A172 (cell line): ENCODE measurements at places on chromosomes 13 and 19.

GRCh38 chr13:81929988-81930387, 1589.1 kb upstream of the SPRY2 start:
- peak; percentile 35 for DNase-seq

DNA sequence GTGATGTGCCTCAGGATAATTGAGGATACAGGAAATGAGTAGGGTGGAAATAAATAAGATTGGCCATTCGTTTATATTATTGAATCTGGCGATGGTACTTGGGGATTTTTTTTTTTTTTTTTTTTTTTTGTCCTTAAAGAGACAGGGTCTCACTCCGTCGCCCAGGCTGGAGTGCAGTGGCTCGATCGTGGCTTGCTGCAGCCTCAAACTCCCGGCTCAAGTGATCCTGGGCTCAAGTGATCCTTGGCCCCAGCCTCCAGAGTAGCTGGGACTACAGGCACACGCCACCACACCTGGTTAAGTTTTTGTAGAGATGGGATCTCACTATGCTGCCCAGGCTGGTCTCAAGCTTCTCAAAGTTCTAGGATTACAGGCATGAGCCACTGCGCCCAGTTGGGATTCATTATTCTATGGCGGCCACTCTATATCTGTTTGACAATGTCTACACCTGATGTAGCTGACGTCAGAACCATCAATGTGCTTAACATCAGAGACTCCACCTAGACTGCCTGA, 2.7 kb upstream of the MAMSTR start:
- no peak for DNase-seq

GRCh38 chr19:1076951-1077350, 10.0 kb downstream of the ARHGAP45 start:
- DNase-seq = peak; percentile 42

- DNase-seq = no peak
Observed at GRCh38 chr19:35346193-35347052, 1.3 kb upstream of the FFAR1 start.

DNA sequence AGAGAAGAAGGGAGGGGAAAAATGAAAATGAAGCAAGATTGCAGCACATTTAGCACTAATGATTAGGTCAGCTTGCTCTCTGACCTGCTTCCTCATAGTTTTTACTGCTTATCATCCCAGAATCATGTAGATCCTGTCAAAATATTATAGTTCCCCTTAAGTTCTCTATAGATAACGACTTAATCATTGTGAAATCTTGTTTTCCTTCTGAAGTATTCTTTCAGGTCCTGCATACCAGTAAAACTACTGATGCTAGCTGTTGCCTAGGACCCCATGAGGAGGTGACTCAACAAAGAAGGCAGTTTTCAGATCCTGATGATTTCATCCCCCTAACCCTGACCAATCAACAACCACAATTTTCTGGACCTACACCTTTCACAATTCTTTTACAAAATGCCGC, 1131.7 kb downstream of the SLITRK5 start:
- DNase-seq = no peak

GRCh38 chr19:29610574-29611271, 4.6 kb downstream of the POP4 start:
- peak; percentile 71 for DNase-seq

DNA sequence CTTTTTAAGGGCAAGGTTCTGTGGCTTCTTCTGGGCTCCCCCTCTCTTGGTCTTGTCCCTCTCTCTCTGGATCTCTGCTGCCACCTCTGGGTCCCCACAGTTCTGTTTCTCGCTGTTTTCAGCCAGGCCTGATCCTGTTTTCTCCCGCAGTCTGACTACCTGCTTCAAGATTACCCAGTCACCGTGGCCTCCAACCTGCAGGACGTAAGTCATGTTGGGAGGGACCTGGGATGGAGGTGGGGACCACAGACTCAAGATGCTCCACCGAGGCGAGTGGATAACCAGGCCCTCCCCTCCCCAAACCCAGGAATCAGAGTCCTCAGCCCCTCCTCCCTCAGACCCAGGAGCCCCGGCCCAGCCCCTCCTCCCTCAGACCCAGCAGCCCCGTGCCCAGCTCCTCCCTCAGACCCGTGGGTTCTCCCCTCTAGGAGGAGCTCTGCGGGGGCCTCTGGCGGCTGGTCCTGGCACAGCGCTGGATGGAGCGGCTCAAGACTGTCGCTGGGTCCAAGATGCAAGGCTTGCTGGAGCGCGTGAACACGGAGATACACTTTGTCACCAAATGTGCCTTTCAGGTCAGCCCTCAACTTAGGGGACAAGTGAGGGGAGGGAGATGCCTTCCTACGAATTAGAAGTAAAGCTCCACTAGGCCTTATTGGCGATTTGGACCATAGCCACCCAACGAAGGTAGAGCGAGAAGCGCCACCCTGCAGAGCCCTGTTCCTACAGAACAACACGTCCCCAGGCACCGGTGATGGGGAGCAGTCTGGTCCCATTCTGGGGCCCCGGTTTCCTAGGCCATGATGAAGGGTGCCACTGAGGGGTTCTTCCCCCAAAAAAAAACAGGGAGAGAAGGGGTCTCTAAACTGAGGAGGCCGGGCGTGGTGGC, 2.2 kb downstream of the FLT3LG start:
- DNase-seq = no peak

DNA sequence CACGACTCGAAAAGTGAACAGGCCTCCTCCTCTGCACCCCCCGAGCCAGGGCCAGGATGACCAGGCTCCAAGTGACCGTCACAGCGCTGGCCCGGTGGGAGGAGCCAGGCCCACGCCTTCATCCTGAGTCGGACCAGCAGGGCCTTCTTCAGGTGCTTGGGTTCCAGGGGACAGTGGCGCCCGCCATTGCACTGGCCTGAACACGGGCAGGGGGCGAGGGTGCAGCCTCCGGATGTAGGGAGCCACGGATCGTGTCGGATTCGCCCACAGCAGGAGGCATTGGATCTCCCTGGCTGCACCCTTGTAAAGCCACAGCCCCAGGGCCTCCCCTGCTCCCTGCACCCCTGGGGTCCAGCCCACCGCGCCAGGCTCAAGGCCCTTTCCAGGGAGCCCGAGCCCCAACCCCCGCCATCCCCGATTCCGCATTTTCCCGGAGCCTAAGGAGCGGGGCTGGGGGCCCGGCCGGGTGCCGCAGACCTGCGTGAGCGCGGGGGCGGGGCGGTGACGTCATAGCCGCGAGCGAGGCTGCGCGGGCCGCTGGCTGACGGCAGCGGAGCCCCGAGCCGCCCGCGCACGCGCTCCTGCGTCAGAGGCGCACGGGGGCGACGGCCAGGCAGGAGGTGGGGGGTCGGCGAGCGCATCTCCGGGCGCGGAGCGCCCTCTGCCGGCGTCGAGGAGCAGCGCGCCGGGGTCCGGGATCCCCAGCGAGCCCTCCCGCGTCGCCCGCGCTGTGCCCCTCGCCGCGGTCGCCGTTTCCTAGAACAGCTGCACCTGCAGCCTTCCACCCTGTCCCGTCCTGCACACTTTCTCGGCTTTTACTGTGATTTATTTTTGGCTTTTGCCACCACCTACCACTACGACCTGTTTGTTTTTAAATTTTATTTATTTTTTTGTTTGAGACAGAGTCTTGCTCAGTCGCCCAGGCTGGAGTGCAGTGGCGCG, 1.5 kb upstream of the ATP5F1D start:
- DNase-seq = peak; percentile 70

DNA sequence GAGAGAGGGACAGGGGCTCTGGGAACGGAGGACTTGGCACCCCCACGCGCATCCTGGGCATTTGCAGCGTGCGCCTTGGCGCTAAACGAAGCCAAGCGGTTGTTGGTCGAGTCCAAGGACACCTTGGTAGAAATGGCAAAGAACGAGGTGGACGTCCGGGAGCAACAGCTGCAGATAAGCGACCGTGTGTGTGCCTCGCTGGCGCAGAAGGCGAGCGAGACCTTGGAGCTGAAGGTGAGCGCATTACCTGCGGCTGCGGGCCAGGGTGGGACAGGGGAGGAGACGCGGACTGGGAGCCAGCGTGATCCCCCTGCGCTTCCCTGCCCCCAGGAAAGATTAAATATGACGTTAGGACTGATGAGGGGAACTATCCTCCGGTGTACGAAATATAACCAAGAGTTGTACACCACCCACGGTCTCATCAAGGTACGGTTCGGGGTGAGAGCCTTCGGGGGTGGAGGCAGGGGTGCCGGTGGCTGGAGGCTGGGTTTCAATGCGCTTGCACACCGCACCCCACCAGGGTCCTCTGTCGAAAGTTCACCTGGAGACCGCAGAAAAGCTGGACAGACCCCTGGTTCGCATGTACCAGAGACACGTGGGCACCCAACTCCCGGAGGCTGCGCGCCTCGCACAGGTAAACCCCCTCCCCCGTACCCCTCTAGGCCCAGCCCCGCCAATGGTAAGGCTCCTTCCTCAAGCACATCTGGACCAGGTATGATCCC, 27.8 kb upstream of the CASP14 start:
- DNase-seq = no peak

DNA sequence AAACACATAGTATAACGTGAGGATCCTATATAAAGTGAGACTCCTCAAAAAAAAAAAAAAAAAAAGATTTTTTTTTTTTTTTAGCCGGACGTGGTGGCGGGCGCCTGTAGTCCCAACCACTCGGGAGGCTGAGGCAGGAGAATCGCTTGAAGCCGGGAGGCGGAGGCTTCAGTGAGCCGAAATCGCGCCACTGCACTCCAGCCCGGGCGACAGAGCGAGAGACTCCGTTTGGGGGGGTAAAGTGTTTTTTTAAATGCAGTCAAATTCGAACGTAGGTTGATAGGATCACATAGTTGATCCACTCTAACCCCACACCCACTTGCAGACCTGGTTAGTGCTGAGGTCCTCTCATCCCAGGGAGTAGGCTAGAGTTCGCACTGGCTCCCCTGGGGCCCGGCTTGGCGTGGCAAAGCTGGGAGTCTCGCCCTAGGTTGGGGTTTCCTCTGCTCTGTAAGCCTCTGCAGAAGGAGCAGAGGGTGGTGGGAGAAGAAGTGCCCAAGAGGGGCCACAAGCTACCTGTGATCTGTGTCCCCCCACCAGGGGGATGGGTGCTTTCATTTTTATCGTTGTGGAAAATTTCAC, 6.5 kb downstream of the RNF225 start:
- DNase-seq = no peak

- DNase-seq = no peak
Observed at GRCh38 chr13:43086181-43086580, 62.8 kb downstream of the DNAJC15 start.

- DNase-seq = no peak
Observed at GRCh38 chr19:6109947-6110346, 353 bp downstream of the RFX2 start.

DNA sequence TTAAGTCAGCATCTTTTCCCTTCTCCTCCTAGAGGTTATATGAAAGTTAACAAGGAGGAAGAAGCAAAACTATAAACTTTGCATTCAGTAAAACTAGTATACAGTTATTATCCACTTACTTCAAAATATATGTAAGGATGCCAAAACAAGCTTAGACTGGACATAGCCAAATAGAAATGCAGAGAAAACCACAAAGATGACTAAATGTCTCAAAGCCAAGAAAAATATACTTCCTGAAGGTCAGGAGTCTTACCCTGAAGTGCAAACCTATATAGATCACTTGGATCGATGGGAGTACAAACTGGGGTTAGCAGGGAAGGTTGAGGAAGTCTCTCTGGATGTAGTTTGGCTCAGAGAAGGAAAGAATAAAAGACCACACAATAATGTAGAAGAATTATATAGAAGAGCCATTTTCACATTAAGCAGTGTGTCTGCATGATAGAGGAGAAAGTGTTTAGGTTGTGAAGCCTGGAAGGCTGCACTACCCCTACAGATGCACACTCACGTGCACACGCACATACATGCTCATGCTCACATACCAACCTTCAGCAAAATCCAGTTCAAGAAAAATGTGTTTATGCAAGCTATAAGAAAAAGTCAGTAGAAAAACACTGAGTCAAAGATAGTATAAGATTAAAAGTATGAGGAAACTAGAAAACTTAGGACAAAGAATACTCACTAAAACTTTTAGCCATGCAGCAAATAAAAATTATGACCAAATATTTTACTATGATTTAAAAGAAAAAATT, 112.1 kb upstream of the RXFP2 start:
- DNase-seq = peak; percentile 31

GRCh38 chr19:1736280-1736679, 17.0 kb upstream of the ONECUT3 start:
- no peak for DNase-seq

- DNase-seq = no peak
Observed at GRCh38 chr13:63542770-63543169, 2127.1 kb upstream of the PCDH20 start.

GRCh38 chr19:17108453-17108784, 32.8 kb downstream of the MYO9B start:
- no peak for DNase-seq

DNA sequence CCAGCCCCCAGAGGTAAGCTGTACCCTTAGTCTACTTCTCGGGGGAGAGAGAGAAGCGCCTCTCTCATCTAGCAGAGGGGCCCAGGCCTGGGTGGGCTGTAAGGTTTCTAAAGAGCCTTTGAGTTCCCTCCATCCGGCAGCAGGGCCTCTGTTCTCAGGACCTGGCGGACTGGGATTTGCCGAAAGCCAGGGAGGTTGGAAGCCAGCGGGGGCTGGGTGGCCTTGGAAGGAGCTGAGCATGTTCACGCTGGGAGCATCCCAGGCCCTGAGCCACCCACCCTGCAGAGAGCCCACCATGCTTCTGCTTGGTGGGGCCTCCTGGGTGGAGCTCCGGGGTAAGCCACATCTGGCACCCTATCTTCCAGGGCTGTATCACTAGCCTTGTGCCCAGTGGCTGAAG, 7.8 kb downstream of the SLC7A10 start:
- DNase-seq = no peak

- DNase-seq = no peak
Observed at GRCh38 chr19:16612636-16613035, 15.4 kb downstream of the MED26 start.

DNA sequence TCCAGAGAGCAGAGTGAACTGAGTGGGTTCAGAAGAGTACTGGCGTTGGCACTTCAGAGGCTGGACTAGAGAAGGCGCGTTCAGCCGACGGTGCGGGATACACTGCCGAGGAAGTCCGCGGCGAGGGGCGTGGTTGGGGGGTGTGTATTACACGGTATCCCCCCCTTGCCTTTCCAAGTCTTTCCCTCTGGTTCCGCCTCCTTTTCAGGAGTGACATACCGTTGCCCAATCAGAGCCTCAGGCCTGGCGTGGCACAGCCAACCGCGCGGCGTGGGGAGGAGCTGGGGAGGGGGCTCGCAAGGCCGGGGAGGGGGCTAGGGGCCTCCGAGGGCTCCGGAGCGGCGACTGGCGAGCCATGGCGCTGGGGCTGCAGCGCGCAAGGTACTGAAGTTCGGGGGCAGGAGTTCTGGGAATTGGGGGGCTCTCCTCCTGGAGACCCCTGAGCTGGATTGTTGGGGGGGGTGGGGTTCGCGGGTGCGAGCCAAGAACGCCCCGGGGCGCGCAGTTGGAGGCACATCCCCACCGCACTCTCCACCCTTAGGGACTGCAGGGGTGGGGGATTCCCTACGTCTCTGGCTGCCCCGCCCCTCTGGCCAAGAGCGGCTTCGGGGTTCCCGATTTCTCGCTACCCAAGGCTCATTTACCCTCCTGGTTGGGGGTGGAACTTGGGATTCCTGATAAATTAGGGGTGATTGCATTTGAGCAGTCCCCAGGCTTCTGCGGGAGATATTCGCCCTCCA, at the start of gene HIF3A:
HIF3A (plus strand) TSS at position 321 of the 740 bp plus-strand sequence; CDS start at position 356, 35 bp downstream.
- no peak for DNase-seq

DNA sequence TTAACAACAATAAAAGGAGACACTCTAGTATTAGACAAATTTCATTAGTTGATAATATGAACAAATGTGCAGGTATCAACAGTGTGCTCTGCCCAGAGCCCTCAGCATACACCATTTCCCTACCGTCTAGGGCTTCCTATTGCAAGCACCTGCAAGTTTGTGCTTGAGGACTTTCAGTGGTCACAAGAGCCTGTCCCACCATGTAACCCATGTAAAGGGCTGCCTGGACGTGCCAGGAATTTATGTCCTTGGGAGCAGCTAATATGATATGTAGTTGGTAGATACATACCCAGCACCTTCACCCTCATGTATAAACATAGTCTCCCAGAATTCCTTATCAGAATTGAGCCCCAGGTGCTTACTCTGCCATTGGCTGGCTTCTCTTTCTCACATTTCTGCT, 128.0 kb downstream of the UFM1 start:
- DNase-seq = no peak
